SJSA1 (cell line): ENCODE measurements at places on chromosomes 4 and X.

DNA sequence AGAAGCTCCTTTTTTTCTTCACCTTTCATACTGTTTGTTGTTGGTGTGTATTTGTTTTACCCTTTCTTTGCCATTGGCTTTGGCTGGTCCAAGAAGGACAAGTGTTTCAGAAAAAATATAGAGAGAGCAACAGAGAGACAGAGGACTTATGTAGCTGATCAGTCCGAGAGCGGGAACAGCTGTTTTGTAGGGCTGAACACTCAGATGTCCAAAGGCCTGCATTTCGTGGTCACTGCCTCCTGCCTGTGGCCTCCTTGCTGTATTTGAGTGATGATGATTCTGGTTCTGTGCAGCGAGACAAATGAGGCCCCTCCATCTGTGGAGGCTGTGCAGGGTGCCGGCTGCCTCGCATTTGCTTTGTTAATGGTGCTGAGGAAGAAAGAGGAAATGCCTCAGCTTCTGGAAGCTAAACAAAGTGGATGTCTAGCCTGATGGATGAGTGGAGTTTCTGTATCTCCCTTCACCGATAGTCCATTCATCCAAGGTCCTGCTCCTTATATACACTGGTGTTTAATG lies 19.8 kb upstream of the STOX2 start:
- DNase-seq = no peak

- DNase-seq = no peak
Measured at GRCh38 chrX:40434947-40435346, 145.8 kb upstream of the ATP6AP2 start.

GRCh38 chrX:2767631-2768455 lies 16.0 kb downstream of the XG start:
- no peak for DNase-seq

DNA sequence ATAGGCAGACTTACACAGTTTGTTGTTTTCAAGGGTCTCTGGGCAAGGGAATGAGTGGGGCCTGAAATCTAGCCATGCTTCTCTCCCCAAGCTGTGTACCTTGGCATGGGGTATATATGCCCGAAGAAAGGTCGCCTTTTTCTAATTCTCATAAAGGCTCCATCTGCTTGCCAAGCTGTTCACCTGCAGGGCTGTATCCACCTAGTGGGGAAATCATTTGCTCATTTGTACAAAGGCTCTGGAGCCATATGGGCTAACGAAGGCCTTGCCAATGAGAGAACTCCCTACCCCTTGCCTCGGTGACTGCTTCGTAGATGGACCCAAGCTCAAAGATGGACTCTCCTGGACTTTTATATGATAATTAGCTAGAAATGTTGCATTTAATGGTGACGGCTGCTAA lies 1097.0 kb downstream of the PDHA2 start:
- DNase-seq = no peak

DNA sequence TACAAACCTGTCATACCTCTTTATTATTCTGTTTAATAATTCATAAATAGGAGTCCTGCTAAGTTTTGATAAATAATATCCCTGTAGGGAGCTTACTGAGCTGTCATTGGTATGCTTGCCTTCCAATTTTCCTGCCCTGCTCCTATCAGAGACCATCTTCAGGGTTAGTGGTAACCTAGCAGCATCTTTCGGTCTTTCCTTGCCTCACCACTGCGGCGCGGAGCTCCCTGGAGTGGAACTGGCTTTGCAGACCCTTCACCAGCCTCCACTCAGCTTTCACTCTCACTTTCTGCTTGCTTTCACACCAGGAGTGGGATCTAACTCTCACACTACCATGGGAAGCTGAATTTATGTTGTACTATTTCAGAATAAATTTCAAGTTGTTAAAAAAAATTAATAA lies 481.7 kb upstream of the ATOH1 start:
- DNase-seq = no peak

- no peak for DNase-seq
Measured at GRCh38 chr4:82124365-82124764, 249.4 kb downstream of the HNRNPD start.

- no peak for DNase-seq
Measured at GRCh38 chrX:55340896-55341433, 76.2 kb upstream of the PAGE3 start.

- DNase-seq = no peak
Measured at GRCh38 chr4:1031956-1032795, 20.8 kb downstream of the FGFRL1 start.

GRCh38 chr4:66216252-66216651 lies 546.0 kb upstream of the EPHA5 start:
- no peak for DNase-seq

DNA sequence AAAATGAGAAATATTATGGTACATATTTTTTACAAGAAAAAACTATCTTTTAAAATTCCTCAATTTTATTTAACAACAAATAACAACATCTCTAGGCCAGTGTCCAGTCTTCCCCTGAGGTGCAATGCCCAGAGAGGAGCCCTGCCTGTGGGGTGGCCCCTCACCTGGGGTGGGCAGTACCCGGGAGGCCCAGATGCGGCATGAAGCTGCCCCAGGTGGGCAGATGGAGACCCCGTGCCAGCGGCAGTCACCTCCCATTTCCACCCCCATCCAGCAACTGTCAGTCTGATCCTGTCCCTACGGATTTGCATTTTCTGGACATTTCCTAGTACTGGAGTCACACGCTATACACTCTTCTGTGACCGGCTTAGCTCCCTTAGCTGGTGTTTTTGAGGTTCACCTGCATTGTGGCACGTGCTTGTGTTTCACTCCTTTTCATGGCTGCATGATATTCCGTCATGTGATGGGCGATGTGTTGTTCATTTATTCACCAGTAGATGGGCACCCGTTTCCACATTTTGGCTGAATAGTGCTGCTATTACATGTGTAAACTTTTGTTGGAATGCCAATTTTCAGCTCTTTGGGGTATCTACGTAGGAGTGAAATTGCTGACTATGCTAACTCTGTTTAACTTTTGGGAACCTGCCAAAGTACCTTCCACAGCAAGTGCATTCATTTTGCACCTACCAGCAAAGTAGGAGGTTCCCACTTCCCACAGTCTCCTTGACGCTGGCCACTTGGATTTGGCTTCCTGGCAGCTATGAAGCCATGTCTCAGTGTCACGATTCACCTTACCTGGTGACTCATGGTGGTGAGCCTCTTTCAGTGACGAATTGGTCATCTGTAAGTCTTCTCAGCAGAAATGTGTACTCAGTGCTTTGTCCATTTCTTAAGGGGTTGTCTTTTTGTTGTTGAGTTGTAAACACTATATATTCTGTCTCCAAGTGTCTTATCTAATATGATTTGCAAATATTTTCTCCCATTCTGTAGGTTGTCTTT lies 11.7 kb upstream of the MAEA start:
- no peak for DNase-seq

DNA sequence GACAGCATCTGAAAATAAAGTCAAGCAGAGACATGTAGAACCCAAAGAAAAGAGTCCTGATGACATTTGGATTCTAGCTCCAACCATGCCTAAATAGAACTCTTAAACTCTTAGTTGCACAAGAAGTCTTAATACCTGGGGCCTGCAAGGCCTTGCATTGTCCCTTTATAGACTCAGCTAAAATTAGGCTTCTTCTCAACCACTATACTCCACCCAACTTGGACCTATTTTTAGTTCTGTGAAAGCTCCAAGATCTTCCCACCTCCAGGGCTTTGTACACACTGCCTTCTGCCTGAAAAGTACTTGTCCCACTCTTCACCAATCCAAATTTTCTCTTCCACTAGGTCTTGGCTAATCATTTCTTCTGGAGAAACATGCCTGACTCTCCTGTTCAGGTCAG lies 36.5 kb downstream of the PLK4 start:
- no peak for DNase-seq

DNA sequence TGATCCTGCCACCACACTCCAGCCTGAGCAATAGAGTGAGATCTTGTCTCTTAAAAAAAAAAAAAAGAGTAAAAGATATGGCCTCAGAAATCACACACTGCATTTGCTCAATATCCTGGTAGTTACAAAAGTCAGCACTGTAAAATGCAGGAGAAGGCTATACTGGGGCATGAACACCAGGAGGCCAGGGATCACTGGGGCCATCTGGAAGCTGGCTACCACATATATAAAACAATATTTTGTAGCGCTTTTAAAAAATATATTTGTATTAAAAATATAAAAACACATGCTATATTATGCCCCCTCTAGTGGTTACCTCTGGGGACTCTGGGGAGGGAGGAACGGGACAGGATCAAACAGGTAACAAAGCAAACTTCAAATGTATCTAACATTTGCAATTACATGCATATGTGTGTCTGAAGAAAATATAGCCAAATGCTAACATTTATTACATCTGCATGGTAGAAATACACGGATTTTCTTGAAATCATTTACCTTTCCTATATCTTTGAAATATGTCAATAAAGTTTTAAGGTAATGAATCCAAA lies 4.0 kb downstream of the C4orf46 start:
- DNase-seq = no peak

DNA sequence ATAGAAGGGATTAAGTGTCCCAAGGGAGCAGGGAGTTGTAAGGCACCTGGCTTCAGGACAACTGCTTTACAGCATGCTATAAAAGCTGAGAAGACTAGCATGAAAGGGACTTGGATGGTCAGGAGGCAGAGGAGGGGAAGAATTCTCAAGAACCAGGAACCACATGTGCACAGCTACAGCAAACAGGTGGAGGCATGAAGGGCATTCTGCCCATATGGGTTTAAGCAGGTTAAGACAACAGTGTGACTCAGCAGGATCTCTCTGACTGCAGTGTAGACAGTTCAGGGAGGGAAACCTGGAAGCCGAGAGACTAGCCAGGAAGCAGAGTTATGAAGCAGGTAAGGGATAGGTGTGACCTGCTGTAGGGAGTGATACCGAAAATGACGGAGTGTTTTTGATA lies 117.0 kb downstream of the DHRSX start:
- no peak for DNase-seq
